Ovary (tissue), 10 donors: ENCODE measurements at places on chromosomes 3 and 15. TPM values are rescaled to one million over a fixed set of nuclear protein-coding genes. Genes with fewer than 3 reads are reported as not detected.

- no peaks in the 10 kb centered on the region for H3K4me1 ChIP-seq
- no peak for DNase-seq
- no peak overlapping the region for H3K4me3 ChIP-seq
- H3K27me3 ChIP-seq: no peaks in the 10 kb centered on the region
These were observed 78.2 kb downstream of the LINGO1 start for GRCh38 chr15:77554306-77555080.

DNA sequence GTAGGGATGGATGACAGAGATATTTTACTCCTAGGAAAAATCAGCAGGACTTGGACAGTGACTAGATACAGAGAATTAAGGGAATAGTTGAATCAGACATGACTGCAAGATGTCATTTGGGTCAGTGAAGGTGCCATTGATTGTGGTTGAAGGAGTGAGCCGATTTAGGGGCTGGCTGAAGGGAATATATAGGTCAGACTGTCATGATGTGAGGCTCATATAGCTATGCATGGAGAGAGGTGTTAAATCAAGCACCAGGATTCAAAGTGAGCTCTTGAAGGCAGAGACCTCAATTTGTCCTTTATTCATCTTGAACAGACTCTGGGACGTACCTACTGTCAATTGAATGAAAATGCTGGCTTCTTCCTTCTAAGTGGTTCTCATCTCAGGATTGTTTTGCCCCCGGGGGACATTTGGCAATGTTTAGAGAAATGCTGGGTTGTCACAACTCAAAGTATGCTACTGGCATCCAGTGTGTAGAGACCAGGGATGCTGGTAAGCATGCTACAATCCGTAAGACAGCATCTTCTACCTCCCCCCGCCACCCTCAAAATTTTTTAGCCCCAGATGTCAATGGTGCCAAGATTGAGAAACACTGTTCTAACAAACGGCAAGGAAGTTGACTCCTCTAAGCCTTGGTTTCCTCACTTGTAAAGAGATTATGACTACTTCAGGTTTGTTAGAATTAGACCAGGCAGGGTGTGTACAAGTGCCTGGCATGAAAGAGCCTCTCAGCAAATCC is 7.8 kb downstream of the ATP2C1 start:
- H3K36me3 ChIP-seq: no peaks in the 10 kb centered on the region
- H3K4me3 ChIP-seq: no peak overlapping the region
- no peak overlapping the region for H3K27ac ChIP-seq
- DNase-seq: no peak

GRCh38 chr3:42398080-42398479 is 12.3 kb downstream of the LYZL4 start:
- no peaks in the 10 kb centered on the region for H3K36me3 ChIP-seq
- no peak overlapping the region for H3K27ac ChIP-seq
- no peaks in the 10 kb centered on the region for H3K27me3 ChIP-seq
- H3K4me3 ChIP-seq: no peak overlapping the region

DNA sequence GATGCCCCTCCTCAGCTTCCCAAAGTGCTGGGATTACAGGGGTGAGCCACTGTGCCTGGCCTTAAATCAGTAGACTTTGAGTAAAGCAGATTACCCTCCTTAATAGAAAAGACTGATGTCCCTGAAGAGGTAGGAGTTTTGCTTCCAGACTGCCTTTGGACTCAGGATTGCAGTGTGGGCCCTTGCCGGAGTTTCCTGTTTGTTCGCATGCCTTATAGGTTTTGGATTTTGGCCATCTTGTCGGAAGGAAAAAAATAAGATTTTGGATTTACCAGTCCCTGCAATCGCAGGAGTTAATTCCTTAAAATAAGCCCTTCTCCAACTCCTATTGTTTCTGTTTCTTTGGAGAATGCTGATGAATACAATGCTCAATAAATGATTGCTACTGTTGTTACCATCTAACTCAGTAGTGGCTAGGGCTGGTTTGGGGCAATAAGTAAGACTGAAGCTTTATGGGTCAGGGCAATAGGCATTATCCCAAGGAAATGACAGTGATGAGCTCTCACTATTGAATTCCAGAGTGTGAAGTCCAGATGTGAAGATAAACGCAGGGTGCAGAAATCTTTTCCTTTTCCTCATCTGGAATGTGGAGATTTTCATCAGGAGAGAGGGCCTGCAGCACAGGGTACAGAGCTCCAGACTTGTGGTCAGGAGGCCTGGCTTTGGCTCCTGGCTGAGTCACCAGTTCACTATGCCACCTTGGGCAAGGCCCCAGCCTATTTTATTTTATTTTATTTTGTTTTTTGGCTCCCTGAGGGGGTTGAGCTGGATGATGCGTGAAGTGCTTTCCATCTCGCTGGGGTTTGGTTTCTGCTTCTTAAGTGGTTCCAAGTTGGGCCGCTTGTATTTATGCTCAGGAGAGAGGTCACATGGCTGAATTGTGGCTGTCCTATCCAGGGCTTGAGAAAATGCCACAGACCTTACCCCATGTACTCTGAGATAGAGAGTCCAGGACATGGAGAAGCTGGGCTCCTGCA is 25.3 kb downstream of the FOXL2 start:
- H3K4me1 ChIP-seq: no peaks in the 10 kb centered on the region
- H3K36me3 ChIP-seq: no peaks in the 10 kb centered on the region
- H3K27ac ChIP-seq: no peak overlapping the region
- H3K27me3 ChIP-seq: no peaks in the 10 kb centered on the region
- no peak overlapping the region for H3K4me3 ChIP-seq

DNA sequence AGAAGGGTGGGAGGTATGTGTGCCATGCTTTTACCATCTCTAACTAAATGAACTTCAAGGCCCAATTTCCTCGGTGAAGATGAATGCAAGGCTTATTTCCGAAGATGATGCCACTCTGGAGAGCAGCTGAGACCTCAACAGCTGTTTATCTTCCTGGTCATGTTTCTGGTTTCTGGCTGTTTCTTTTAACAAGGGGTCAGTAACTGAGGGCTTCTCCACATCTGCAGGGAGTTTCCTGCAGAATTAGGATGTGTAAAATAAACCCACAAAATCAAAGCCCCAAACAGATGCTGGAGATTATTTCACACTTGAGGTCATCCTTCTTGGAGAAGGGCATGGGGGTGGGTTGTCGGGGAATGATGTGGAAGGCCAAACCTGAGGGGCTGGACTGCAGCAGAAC is 220.3 kb downstream of the THSD4 start:
- peaks cover 3% of the 10 kb centered on the region for H3K4me1 ChIP-seq
- H3K4me3 ChIP-seq: no peak overlapping the region
- H3K27ac ChIP-seq: no peak overlapping the region
- DNase-seq: no peak

- peak overlapping the region; percentile 85 for H3K27ac ChIP-seq
- no peak for DNase-seq
- H3K4me1 ChIP-seq: peaks cover 6% of the 10 kb centered on the region
- no peaks in the 10 kb centered on the region for H3K27me3 ChIP-seq
- H3K36me3 ChIP-seq: no peaks in the 10 kb centered on the region
These were observed 577 bp downstream of the ZNF148 start for GRCh38 chr3:125374501-125374995.

DNA sequence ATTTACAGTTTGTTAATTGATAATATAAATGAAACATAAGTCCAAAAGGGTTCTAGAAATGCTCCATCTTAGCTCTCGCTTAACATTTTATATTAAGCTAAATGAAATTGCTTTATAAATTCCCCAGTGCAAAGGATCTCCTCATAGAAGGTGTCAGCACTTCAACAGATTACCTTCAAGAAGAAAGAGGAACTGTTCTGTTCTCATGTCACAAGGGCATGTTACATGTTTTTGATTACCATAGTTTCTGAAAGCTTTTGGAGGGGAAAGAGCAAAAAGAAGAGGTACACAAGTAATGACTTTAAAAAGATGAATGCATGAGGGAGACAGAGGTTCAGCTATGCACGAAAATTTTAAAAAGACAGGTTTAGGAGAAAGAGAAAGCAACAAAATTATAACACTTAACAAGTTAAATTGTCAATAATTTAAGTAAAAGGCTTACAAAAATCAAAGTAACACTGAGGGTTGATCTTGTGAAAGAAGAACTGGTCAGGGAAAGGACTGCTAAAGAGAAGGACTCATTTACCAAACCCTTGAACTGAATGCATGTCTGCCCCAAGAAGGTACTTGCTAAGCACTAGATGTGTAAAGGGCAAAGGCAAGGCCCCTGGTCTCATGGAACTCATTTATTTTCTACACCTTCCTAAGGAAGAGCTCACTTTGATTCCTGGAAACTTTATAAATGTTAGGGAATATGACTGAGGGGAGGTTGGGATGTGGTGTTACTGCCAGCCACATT is 45.1 kb downstream of the CCDC191 start:
- H3K4me1 ChIP-seq: no peaks in the 10 kb centered on the region
- no peaks in the 10 kb centered on the region for H3K36me3 ChIP-seq
- H3K27ac ChIP-seq: no peak overlapping the region

- H3K36me3 ChIP-seq: no peaks in the 10 kb centered on the region
- no peaks in the 10 kb centered on the region for H3K27me3 ChIP-seq
- H3K4me1 ChIP-seq: peaks cover 3% of the 10 kb centered on the region
These were observed 94.3 kb downstream of the CEMIP start for GRCh38 chr15:80873366-80873952.

- no peak for DNase-seq
- no peaks in the 10 kb centered on the region for H3K27me3 ChIP-seq
- no peaks in the 10 kb centered on the region for H3K36me3 ChIP-seq
- H3K4me3 ChIP-seq: peak within 1 kb of the TSS; percentile 53
These were observed at the start of gene TMEM266 for GRCh38 chr15:76059320-76060117. TMEM266 (plus strand) TSS chr15:76059985; CDS start chr15:76134264, 74,279 bp downstream.

- no peaks in the 10 kb centered on the region for H3K4me1 ChIP-seq
- no peaks in the 10 kb centered on the region for H3K27me3 ChIP-seq
- no peak overlapping the region for H3K4me3 ChIP-seq
- DNase-seq: no peak
- H3K36me3 ChIP-seq: no peaks in the 10 kb centered on the region
These were observed 428.9 kb upstream of the THRB start for GRCh38 chr3:24923570-24923969.

DNA sequence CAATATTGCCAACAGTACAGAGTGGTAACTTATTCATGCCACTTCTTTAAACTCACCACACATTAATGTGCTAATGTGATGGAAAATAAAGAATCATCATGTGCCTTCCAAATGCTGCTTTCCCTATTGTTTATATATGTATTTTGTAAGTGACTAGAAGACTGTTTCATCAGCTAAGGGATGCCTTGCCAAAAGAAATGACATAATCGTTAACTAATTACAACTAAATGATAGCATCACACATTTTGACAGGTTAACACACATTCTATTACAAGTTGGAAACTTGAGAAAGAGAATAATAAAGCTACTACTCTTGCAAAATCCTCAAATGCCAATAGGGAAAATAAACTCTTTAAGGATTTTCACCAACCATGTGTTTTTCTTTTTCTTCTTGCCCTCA is 329.9 kb upstream of the AGTR1 start:
- no peak for DNase-seq
- H3K4me1 ChIP-seq: no peaks in the 10 kb centered on the region
- no peaks in the 10 kb centered on the region for H3K36me3 ChIP-seq
- no peak overlapping the region for H3K4me3 ChIP-seq
- H3K27ac ChIP-seq: no peak overlapping the region

DNA sequence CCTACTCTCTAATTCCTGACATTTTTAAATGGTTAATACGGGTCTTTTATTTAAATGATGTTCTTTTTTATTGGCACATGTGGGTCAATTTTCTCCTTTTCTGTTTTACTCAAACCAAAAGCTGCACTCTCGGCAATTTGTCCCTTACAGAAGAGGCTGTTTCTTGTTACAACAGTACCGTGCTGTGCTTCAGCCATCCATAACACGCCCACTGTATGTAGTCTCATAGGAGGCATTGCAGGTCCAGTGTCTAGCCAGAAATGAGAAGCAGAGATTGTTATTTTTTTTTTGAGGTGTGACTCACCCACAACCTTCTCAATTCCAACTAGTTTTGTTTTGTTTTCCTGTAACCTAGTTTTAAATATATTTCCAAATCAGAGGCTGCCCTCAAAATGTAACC is 164.6 kb downstream of the GMNC start:
- no peaks in the 10 kb centered on the region for H3K27me3 ChIP-seq
- H3K4me3 ChIP-seq: no peak overlapping the region
- no peak overlapping the region for H3K27ac ChIP-seq
- no peaks in the 10 kb centered on the region for H3K4me1 ChIP-seq
- no peak for DNase-seq

- H3K36me3 ChIP-seq: no peaks in the 10 kb centered on the region
- H3K27ac ChIP-seq: no peak overlapping the region
- H3K27me3 ChIP-seq: no peaks in the 10 kb centered on the region
- no peak for DNase-seq
These were observed 1.4 kb downstream of the STARD9 start for GRCh38 chr15:42576776-42577175.

DNA sequence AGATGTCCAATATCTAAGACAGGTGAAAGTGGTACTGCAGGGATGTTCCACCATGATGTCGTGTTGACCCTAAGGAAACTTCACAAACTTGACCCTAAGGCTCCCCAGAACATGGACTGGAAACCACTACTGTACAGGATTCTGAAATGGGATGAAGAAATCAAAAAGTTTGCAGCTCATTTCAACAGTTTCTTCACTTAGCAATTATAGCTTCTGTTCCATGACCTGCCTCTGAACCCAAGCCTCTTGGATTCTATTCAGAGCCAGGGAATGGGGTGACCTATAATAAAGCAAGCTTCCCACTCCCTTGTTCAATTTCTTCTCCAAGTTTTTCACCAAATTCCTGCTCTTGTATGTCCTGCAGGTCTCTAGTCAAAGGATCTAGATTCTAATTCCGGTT is 40.7 kb downstream of the DUT start:
- no peak for DNase-seq
- H3K4me1 ChIP-seq: peaks cover 4% of the 10 kb centered on the region
- H3K27me3 ChIP-seq: no peaks in the 10 kb centered on the region

The C3orf20 gene
- 0.10 TPM for total RNA-seq

The C3orf49 gene
- total RNA-seq: not detected

The ARL14 gene
- not detected for total RNA-seq
